ENCODE measurements at places on chromosomes 11 and 22. TPM values are rescaled to one million over a fixed set of nuclear protein-coding genes. Genes with fewer than 3 reads are reported as not detected.

DNA sequence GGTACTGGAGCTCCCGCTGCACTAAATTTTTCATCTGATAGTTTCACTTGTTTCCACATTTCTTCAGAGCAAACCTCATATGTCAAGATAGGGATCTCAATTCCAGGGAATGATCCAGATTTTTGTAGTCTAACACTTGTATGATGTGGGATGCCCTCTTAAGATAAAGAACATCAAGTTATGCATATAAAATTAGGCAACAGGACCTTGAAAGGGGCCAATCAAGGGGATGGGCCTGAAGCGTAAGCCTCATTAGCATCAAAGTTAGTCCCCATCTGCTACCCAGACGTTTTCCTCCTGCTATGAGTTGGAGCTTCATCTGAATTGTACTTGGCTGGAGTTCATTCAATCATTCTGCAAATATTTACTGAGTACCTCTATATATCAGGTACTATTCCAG is 17.5 kb downstream of the PDGFD start:
- H3K27ac ChIP-seq = no peak overlapping the region
- H3K4me1 ChIP-seq = no peaks in the 10 kb centered on the region
- H3K4me3 ChIP-seq = no peak overlapping the region

- H3K4me3 ChIP-seq = no peak overlapping the region
- peak overlapping the region; percentile 10 for H3K27ac ChIP-seq
- H3K4me1 ChIP-seq = peaks cover 61% of the 10 kb centered on the region
- no peaks in the 10 kb centered on the region for H3K36me3 ChIP-seq
- DNase-seq = peak; percentile 75
Measured at GRCh38 chr11:69301455-69302401, 7.8 kb downstream of the MYEOV start.

DNA sequence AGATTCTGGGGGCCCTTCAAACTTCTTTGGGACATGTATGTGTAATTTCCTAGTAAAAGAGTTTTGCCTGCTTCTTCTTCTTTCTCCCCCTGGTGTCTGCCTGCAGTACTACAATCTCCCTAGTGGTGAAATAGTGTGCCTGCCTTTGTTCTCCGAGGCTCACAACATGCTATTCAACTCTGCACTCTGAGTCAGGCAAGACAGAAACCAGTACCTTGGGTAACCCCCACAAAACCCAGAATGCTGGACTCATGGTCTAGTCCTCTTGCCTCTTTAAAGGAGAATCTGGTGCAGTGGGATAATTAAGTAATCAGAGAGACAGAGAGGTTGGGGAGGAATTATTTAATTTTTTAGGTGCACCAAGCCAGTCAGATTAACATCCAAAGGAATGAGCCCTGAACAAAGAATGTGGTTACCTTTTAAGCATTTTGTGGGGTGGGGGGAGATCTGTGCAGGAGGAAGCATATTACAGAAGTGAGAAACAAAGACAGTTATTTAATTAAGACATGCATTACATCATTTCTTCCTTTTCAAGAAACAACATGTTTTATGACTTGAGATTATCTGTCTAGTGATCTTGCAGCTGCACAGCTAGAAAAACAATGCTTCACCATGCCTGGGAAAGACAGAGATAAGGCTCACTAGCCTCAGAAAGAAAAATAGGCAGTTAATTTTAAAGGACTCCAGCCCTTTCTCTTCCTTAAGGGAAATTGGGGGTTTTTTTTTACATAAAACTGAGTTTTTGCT is 11.0 kb upstream of the MS4A6A start:
- H3K4me3 ChIP-seq = no peak overlapping the region
- H3K27me3 ChIP-seq = no peaks in the 10 kb centered on the region
- H3K36me3 ChIP-seq = no peaks in the 10 kb centered on the region
- peak overlapping the region; percentile 26 for H3K27ac ChIP-seq
- no peaks in the 10 kb centered on the region for H3K4me1 ChIP-seq

The TMEM45B gene
- total RNA-seq = 3.6 TPM

DNA sequence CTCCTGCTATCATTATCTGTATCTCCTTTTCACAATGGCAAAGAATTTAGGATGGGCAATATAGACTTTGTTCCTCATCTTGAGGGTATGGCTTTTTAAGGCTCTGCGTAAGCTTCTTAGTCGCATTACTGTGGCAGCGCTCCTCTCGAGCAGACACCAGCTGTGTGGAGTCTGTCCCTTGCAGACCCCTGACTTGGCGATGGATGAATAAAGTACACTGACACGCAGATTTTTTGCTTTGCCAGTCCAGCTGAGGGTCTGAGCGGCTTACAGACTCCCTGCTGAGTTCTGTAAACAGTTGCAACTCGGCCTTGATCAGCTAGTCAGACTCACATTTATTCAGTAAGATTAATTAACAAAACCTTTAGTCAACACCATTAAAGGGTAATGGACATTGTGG is 390.0 kb upstream of the CNTN5 start:
- H3K4me1 ChIP-seq = no peaks in the 10 kb centered on the region
- no peak overlapping the region for H3K27ac ChIP-seq
- no peak overlapping the region for H3K4me3 ChIP-seq
- no peak for DNase-seq
- H3K36me3 ChIP-seq = no peaks in the 10 kb centered on the region

GRCh38 chr11:57349491-57350274 is 11.5 kb downstream of the P2RX3 start:
- H3K4me3 ChIP-seq = no peak overlapping the region
- H3K4me1 ChIP-seq = peaks cover 13% of the 10 kb centered on the region
- no peaks in the 10 kb centered on the region for H3K27me3 ChIP-seq
- H3K27ac ChIP-seq = peak overlapping the region; percentile 25
- H3K36me3 ChIP-seq = no peaks in the 10 kb centered on the region

The ALDH3B1 gene
- 2.9 TPM for total RNA-seq

GRCh38 chr11:120400564-120401364 is 64.6 kb downstream of the ARHGEF12 start:
- DNase-seq = peak; percentile 55
- no peak overlapping the region for H3K4me3 ChIP-seq
- H3K27me3 ChIP-seq = no peaks in the 10 kb centered on the region
- H3K27ac ChIP-seq = peak overlapping the region; percentile 35

- H3K27ac ChIP-seq = no peak overlapping the region
- no peak for DNase-seq
- peaks cover 84% of the 10 kb centered on the region for H3K4me1 ChIP-seq
- peaks cover 19% of the 10 kb centered on the region for H3K36me3 ChIP-seq
- H3K4me3 ChIP-seq = no peak overlapping the region
Measured at GRCh38 chr11:114120606-114121005, 61.1 kb downstream of the ZBTB16 start.

DNA sequence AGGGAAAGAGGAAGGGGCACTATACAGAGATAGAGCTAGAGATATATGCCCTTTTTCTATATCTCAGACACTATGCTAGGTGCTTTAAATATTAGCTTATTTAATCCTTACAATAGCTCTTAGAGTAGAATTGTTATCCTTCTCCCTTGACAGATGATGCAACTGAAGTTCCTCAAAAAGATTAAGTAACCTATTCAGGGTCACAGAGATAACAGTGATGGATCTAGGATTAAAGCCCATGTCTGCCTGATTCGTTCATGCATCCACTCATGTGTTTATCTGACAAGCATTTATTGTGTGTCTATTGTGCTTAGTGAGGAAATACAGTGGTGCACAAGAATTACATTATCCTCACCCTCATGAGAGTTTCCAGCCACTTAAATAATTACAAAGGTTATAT is 8.7 kb downstream of the CCDC83 start:
- no peaks in the 10 kb centered on the region for H3K36me3 ChIP-seq
- H3K27ac ChIP-seq = no peak overlapping the region
- no peaks in the 10 kb centered on the region for H3K27me3 ChIP-seq
- no peaks in the 10 kb centered on the region for H3K4me1 ChIP-seq

- no peak for DNase-seq
- H3K4me3 ChIP-seq = no peak overlapping the region
- no peaks in the 10 kb centered on the region for H3K36me3 ChIP-seq
- H3K4me1 ChIP-seq = peaks cover 14% of the 10 kb centered on the region
- peaks cover 32% of the 10 kb centered on the region for H3K27me3 ChIP-seq
- H3K27ac ChIP-seq = no peak overlapping the region
Measured at GRCh38 chr22:45968003-45968650, 8.8 kb downstream of the WNT7B start.

The PANX3 gene
- total RNA-seq = not detected

DNA sequence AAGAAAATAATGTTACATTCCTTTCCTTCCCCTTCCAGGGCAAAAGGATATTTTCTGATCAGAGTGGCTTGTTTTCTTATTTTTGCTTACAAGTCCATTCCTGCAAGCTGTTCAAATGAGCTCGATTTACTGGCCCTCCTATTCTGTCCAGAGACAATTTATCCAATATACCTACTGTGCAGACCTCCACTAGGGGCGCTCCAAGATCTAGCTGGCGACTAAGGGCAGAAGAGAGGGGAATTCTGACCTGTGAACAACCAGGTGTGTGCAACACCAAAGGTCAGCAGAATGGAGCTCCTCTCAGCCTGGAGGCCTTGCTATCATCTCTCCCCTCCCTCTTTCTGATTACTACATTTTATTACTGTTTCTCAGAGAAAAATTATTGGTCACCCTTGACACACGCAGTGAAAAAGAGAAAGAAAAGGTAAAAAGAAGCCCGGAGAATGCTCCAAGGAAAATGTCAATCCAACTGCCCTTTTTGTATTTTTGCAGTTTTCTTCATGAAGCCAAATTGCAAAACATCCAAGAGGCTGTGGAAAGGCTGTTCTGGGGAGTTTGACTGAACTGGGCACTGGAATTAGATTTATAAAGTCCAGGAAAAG is 3.2 kb downstream of the SEZ6L start:
- no peak overlapping the region for H3K4me3 ChIP-seq
- no peaks in the 10 kb centered on the region for H3K36me3 ChIP-seq
- H3K27me3 ChIP-seq = peaks cover 41% of the 10 kb centered on the region

DNA sequence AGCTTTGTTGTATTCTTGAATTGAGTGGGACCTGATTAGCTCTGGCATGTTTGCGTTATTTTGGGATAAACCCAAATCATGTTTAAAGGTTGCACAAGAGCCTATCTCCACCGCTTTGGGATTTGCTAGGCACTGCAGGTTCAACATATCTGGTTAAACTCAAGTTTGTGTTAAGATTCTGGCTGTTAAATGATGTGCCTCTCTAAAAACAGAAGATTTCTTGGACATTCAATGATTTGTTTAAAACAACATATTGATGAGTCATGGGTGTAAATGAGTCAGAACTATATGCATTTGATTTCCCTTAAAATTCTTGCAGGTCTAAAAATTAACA is 67.4 kb downstream of the AMOTL1 start:
- no peak overlapping the region for H3K27ac ChIP-seq
- H3K27me3 ChIP-seq = no peaks in the 10 kb centered on the region
- H3K4me3 ChIP-seq = no peak overlapping the region
- H3K4me1 ChIP-seq = peaks cover 83% of the 10 kb centered on the region
- DNase-seq = no peak
- peaks cover 17% of the 10 kb centered on the region for H3K36me3 ChIP-seq

The CADM1 gene
- 0.58 TPM for total RNA-seq

The PRAME gene
- total RNA-seq = not detected

DNA sequence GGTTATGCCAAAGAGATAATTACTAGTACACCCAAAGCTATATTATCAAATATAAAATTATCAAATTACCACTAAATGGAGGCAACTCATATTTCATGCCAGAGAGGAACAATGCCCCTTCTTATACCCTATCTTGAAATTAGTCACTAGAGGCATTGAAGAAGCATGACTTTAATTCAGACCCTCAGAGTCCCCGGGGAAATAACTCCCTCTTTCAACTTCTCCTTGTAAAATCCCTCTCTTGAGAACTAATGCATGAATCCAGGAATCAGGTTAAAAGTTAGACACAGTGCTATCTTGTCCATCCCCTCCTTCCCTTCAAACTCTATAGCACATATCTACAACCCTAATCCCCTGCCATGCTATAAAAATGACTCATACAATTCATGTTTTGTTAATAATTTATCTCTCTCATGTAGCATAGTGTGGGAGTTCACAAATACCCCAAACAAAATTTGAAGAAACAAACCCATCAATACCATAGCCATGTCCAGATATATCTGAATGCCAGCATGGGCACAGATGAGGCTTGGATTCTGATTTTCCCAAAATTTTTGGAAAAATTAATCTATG is 665.4 kb downstream of the KCNA4 start:
- no peaks in the 10 kb centered on the region for H3K4me1 ChIP-seq
- no peaks in the 10 kb centered on the region for H3K36me3 ChIP-seq
- H3K27ac ChIP-seq = no peak overlapping the region
- H3K4me3 ChIP-seq = no peak overlapping the region
- no peak for DNase-seq
- H3K27me3 ChIP-seq = no peaks in the 10 kb centered on the region

- no peak overlapping the region for H3K4me3 ChIP-seq
- H3K36me3 ChIP-seq = no peaks in the 10 kb centered on the region
- no peak overlapping the region for H3K27ac ChIP-seq
- H3K4me1 ChIP-seq = no peaks in the 10 kb centered on the region
Measured at GRCh38 chr11:70507466-70508230, 109.3 kb downstream of the CTTN start.

DNA sequence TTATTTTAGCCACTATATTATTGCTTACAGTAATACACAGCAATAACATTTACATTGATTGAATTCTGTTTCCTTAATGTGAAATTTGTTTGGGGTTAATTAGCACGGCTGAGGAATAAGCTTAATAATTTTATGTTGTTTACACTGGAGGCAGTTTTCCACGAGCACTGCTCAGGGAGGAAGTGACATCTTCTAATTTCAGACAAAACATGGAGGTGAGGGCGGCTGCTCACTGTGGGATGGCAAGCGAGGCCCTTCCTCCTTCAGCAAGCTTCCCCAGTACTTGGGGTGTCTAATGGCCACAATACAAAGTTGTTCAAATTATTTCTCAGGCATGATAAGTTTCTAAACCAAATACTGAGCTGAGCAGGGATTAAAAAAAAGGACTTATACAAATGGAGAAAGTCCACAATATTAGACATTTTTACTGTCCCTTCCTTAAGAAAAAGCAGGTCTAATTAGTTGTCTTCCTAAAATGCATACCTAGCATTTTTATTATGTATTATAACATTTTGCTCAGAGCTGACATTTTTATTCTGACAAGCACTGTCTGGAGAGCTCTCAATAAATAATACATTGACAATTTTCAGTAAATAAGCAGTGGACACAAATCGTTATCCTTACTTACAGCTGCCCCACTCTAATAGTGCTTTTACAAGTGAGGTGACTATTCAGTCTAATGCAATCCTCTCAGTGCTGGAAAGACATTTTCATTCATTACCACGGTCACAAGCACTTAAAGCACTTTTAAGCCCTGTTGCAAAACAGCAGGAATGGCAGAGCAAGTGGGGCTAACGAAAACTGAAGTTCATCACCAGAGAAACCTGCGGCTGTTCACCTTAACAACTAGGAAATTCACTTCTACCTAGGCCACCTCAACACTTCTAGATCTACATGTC is 56.2 kb downstream of the SOX6 start:
- no peaks in the 10 kb centered on the region for H3K27me3 ChIP-seq
- no peak overlapping the region for H3K4me3 ChIP-seq
- H3K36me3 ChIP-seq = no peaks in the 10 kb centered on the region

DNA sequence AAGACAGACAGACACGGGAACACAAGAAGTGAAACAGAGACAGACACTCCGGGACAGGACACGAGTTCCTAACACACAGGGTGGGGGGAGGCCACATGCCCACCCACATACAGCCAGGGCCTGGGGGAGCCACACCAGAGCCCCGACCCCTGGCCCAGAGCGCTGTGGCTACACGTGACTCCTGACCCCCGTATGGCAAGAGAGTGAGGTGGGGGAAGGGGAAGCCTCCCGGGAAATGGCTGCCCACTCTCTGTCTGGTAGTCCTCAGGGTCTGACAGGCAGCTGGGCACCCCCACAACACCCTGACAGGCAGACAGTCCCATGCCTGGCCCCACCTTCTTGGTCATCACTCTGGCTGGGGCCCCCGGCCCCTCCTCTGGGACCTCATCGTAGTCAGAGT is 38.6 kb upstream of the PDE2A start:
- no peak overlapping the region for H3K4me3 ChIP-seq
- peak overlapping the region; percentile 37 for H3K27ac ChIP-seq
- peaks cover 89% of the 10 kb centered on the region for H3K36me3 ChIP-seq
- no peak for DNase-seq
